ENCODE measurements at places on chromosomes 3 and 15.

DNA sequence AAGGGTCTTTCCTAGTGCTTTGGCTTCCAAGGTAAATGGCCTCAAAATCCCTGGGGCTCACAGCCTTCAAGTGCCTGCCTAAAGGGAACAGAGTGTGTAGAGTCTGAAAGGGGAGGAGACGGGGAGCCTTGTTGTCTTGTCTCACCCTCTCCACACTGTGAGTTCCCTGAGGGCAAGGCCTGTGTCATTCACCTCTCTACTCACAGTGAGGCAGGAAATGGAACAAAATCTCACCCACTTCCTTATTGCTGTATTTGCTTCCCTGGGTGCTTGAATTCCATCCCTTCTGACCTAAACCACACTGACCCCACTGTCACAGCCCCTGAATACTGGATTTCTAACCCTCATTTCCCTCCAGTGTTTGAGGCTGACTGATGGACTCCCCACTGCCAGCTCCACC lies 197.5 kb downstream of the EPHB1 start:
- no peak for DNase-seq

- DNase-seq: no peak
Observed at GRCh38 chr3:129463716-129464115, 23.7 kb downstream of the IFT122 start.

GRCh38 chr3:102471491-102471890 lies 36.7 kb downstream of the ZPLD1 start:
- no peak for DNase-seq

DNA sequence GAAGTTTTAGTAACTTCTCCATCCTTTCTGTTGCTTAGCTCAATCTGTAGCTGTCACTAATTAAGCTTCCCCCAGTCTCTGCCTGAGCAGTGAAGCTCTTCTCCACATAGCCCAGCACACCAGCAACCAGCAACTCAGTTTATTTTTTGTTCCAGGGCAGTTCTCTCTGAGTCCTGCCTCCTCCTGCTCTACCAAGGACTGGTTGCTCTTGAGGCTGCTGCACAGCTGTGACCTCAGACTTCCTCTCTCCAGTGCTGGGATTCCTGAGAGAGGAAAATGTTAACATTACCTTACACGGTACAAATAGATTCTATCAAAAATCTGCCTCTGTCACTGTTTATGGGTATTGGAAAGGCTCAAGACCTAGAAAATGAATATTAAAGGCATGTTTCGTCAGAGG lies 294.7 kb downstream of the OXSM start:
- no peak for DNase-seq

- no peak for DNase-seq
Observed at GRCh38 chr3:73353649-73354217, 271.0 kb downstream of the PDZRN3 start.

DNA sequence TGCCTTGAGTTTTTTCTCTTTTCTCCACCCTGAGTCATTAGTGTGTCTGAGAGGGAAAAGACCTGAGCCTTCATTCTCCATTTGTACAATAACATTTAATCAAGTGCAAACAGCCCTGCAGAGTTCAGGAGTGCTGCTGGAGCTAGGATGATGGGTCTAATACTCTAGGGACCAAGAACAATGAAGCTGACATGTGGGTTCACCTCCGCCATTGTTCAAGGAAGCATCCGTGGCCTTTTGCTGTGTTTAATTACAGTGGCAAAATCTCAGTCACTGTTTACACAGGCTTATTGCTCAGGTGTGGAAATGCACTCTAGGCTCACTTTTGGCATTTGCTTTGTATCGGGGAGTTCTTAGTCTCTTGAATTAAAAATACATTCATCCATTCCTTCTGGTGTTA lies 259.6 kb downstream of the LRTM1 start:
- no peak for DNase-seq

GRCh38 chr15:101510212-101511197 lies 21.0 kb upstream of the PCSK6 start:
- DNase-seq: no peak

DNA sequence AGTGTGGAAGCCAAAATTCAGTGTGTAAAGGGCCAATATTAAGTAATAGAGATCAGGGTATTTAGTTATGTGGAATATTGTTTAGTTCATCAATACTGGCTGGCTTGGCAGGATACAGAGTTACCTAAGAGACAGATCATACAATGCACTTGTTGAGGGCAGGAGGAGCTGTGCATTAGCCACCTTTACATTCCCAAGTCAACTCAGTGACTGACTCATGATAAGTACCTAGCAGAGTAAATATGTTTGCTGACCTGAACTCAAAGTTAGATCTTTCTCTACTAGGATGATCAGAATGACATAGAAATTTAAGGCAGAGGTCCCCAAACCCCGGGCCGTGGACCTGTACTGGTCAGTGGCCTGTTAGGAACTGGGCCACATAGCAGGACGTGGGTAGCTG lies 3.5 kb upstream of the ABHD17C start:
- no peak for DNase-seq

- no peak for DNase-seq
Observed at GRCh38 chr15:79990997-79991334, 20.0 kb upstream of the BCL2A1 start.

DNA sequence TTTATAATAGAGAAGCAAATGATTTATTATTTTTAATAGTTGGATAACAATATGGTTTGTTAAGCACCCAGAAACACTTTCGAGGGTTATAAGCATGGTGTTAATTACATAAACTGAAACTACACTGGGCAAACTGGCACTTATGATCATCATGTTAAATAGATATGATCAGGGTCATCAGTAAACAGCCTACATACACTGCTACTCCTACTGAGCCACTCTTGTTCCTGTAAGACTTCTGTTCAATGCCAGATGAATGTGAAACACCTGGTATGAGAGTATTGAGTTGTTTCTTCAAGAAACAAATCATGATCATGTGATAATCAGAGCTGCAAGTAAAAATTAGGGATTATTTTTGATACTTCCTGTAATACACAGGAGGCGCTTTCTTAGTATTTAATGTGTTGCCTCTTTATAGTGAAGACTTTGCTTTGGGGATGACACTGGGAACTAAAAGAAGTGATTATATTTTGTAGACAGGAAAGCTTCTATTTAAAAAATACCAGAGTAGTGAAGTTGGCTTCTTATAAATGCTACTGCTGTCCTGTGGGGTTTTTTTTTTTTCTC lies 32.3 kb upstream of the UTS2B start:
- DNase-seq: no peak

DNA sequence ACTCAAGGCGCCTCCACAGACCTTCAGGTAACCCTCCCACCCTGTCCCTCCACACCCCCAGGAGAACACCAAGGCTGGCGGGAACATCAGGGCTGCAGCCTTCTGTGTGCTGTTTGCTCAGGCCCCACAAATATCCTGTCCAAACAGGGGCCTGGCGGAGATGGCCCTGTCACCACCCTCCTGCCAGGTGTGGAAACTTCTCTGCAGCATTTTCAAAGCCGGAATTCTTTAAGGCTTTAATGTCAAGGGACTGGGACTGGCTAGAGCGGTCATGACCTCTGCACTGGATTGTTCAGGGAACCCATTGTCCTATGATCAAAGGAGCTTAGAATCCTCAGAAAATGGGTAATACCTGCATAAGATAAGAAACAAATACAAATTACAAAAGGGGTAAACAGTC lies 46.6 kb downstream of the FBLN2 start:
- DNase-seq: no peak

DNA sequence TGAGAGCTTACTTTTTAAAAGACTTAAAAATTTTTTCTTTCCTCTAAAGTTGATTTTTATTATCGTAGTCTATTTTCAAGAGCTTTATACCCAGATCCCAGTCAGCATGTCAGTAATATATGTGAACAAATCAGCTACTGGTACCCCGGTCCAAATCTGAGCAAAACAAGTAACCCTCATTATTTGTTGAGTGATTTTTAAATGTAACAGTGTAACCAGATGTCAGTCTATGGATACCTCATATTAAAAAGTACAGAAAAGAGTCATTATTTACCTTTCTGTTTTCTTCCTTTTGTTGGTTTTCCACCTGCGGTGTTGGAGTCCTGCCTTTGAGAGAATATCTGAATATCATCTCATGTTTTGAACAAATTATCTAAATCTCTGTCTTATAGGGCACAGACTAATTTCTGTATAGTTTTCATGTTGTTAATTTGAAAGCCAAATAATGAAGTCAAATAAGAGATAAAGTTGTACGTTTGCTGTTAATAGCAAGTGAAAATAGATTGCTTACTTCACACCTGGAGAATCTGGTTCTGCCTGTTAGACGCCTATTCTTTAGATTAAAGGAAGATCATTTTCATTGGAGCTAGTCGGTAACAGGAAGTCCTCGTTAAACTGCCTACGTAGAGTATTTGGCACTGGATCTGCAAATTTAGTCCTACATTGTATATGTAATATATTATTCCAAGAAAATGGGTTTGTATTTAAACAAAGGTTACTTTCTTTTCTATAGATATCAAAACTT lies at the start of gene STX19:
TSS of gene STX19 (minus strand) at position 505 of the 745 bp plus-strand sequence. CDS start 13,328 bp downstream, outside the sequence.
- no peak for DNase-seq

DNA sequence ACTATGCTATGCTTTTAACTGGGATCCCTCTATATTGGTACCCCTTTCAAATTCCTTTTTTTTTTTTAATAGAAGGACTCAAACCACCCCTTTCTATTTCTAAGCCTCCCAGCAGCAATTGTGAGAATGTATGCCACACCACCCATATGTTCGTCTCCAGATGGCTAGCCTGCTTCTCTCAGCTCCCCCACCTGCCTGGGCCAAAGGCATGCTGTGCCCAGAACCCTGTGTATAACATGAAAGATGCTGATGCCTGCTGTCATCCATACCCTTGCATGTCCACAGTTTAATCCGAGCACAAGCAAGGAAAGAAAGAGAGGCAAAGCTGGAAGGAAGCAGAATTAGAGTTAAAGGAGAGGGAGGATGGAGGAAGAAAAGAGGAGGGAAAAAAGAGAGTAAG lies 159.5 kb upstream of the CNTN6 start:
- DNase-seq: no peak

All from ureter (tissue), 1 donor.